Fibroblast of skin of right quadriceps (primary cell): ENCODE measurements at places on chromosomes 7 and 10.

- DNase-seq, result no peak
These were observed 9.7 kb upstream of the ANK3 start for GRCh38 chr10:60399328-60399727.

- no peak for DNase-seq
These were observed 22.9 kb downstream of the ACTR1A start for GRCh38 chr10:102479651-102480050.

- peak; percentile 41 for DNase-seq
These were observed 45.8 kb upstream of the SRRM3 start for GRCh38 chr7:76155938-76156337.

- peak; percentile 28 for DNase-seq
These were observed 36.3 kb upstream of the CDK6 start for GRCh38 chr7:92872701-92873100.

DNA sequence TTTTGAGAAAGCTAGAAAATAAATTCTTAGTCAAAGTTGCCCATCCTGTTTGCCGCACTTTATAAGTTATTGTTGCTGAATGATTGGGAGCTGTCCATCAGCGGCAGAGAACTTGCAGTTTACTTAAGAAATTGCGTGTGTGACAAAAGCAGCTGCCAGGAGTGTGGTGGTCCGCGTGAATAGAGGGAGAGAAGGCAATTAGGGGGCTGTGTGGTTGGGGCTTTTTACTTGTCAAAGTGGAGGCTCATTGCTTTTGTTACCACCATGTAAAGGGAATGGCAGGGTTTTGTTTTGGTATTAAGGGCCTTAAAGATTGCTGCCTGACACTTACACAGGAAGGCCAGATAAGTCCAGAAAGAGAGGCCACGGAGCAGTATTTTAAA lies 177.8 kb downstream of the TCF7L2 start:
- no peak for DNase-seq

DNA sequence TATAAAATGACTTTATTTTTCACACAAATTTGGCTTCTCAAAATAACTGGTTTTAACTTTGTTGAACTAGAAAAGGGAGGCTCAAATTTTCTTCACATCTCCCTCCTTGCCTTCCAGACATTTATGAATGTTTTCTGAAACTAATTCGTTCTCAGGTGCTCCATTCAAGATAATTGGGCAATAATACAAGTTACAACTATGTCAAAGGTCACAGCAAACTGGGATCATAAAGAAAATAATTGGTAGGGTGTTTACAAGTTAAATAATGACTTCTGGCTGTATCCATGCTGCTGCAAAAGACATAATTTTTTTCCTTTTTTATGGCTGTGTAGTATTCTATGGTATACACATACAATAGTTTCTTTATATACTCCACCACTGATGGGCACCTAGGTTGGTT lies 75.3 kb downstream of the MINPP1 start:
- DNase-seq, result no peak

- no peak for DNase-seq
These were observed 175.0 kb upstream of the CHRM2 start for GRCh38 chr7:136693166-136694119.

DNA sequence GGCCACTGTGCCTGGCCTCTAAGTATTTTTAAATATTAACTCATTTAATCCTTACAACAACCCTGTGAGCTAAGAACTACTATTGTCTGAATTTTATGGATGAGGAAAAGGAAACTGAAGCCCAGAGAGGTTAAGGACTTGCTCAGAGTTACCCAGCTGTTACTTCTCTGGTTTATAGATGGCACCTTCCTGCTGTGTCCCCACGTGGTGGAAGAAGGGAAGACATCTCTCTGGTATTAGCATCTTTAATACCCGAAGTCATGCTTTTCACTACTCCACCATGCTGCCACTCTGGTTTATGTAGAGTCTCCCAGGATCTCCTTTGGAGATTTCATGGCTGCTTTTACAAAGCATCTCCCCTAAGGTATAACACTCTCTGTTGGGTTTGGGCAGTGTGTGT lies 105.5 kb upstream of the MKLN1 start:
- DNase-seq, result no peak

GRCh38 chr10:29403208-29403607 lies 114.3 kb downstream of the LYZL1 start:
- no peak for DNase-seq

DNA sequence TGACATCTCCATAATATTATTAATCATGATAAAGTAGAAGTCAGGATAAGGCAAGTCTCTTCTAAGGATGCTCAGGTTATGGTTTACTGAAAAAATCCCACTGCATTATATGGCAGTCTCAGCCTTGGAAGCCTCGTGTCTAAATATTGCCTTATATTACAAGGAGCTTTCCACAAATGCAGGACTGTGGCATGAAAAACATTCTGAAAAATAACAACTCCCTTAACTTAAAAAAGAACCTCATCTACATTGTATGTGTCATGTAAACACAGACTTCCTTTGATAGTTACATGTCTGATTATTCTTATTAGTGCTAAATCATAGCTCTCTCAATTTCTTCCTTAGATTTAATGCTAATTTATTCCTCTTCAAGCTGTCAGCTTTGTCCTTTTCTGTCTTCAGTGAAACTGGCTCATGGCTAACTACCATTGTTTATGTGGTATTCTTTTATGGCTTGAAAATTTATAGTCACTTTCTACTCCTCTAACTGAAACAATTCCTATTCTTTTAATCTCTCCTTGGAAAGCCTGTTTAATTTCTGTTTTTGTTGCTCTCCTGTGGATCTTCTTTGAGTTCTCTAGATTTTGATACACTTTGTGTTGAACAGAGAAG lies 156.1 kb downstream of the KIF20B start:
- no peak for DNase-seq

- no peak for DNase-seq
These were observed 18.4 kb upstream of the BET1 start for GRCh38 chr7:94022550-94022949.

DNA sequence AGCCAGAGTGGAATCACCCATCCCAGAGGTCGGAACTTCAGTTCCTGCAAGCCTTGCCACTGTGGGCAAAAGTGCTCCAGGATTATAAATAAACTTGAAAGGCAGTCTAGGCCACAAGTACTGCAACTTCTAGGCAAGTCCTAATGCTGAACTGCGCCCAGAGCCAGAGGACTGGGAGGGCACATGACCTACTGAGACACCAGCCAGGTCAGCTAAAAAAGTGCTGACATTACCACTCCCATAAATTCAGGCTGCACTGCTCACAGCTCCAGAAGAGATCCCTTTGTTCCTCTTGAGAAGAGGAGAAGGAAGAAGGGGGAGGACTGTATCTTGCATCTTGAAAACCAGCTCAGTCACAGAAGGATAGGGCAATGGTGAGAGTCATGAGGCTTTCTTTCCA lies 1084.1 kb upstream of the PHF14 start:
- DNase-seq, result no peak

GRCh38 chr7:90568213-90568612 lies 27.9 kb upstream of the CDK14 start:
- DNase-seq, result no peak

- no peak for DNase-seq
These were observed 63.4 kb downstream of the RNF32 start for GRCh38 chr7:156703773-156704482.

- DNase-seq, result no peak
These were observed 42.1 kb downstream of the ARHGAP21 start for GRCh38 chr10:24681572-24682088.

DNA sequence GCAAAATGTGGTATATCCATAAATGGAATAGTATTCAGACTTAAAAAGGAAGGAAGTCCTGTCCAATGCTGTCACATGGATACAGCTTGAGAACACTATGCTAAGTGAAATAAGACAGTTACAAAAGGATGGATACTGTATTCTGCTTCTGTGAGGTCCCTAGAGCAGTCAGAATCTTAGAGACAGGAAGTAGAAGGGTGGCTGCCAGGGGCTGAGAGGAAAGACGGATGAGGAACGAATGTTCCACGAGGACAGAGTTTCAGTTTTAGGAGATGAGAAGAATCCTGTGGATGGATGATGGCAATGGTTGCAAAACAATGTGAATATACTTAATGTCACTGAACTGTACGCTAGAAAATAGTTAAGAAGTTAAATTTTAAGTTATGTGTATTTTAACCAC lies 3.8 kb downstream of the PRKCQ start:
- no peak for DNase-seq

DNA sequence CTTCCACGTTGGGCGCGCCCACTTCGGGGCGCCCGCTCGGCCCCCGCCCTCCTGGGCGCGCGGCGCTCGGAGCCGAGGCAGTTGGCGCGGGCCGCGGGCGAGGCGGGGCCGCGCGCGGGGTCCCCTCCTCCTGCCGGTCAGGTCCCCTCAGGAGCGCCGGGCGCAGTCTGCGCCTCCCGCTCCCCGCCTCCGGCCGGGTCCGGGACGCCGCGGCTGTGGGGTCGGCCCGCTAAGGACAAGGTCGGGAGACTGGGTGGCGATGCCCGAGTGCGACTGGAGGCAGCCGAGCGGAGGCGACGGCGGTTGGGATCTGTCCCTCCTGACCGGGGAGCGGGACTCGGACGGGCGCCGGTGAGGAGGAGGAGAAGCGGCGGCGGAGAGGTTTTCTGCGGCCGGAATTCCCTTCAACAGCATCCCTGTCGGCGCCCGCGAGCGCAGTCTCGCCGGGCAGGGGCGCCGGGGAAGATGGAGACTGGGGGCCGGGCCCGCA lies at the start of gene ATRNL1:
TSS of gene ATRNL1 (plus strand) at position 80 of the 490 bp plus-strand sequence. CDS start at position 466, 386 bp downstream.
- peak; percentile 22 for DNase-seq

GRCh38 chr10:96236090-96236478 lies 35.3 kb downstream of the BLNK start:
- no peak for DNase-seq

- no peak for DNase-seq
These were observed 10.7 kb upstream of the NT5C3A start for GRCh38 chr7:33073243-33073642.

GRCh38 chr7:88223265-88223664 lies 3.4 kb upstream of the SRI start:
- no peak for DNase-seq

GRCh38 chr7:78747592-78747991 lies 705.9 kb downstream of the MAGI2 start:
- no peak for DNase-seq

DNA sequence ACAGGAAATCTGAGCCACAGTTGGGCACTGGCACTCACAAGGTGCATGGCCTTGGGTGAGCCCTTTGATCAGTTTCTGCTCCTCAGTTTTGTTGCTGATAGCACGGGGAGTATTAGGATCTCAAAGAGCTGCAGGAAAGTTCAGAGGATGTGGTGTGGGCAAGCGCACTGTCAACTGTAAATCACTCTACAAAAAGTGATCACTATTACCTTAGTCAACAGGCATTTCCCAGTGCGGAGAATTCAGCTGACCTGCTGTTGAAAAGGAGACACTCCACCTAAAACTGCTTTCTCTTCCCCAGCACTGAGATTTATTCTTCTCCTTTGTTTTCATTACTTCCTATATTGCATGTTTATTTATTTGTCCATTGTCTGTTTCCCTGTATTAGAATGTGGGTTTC lies 331.0 kb downstream of the PRPF18 start:
- no peak for DNase-seq

DNA sequence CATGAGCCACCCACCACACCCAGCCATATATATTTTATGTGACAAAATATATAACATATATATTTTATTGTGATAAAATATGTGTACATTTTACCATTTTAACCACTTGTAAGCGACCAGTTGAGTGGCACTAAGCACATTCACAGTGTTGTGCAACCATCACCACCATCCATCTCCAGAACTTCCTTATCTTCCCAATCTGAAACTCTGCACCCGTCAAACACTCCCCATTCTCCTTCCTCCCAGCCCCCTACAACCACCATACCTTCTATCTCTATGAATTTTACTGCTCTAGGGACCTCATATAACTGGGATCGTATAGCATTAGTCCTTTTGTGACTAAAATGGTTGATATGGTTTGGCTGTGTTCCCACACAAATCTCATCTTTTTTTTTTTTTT lies 20.8 kb upstream of the CYTH3 start:
- no peak for DNase-seq

GRCh38 chr7:139635526-139636302 lies 112.2 kb downstream of the CLEC2L start:
- no peak for DNase-seq

- peak; percentile 91 for DNase-seq
These were observed 64.6 kb downstream of the CUX1 start for GRCh38 chr7:101882005-101882421.

DNA sequence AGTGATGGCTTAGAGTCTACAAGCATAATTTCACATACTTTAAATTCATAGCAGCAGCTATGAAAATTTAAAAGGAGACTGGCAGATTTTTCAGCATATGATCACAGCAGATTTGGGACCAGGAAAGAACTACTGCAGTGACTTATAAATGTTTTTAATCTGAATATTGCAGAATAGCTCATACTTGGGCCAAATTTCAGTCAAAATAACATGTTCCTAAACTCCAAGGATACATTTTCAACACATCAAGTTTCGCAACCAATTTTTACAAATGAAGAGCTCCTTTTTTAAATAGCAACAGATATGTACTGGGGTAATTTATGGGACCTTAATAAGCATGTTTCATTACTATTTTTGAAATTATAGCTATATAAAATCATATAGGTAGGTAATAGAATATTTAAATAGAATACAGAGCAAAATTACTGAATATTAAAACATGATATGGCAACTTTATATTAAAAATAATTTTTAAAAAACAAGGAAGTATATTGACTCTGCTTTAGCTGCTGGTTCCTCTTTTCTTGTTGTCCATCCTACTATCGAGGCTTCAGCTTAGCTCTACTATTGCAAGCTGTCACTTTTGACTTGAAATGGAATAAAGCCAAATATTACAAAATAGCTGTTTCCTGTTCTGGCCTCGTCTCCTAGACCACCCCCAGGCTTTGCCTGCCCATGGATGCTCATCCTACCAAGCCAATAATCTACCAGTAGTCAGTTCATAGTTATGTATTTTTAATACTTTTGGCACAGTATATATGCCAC lies 123.1 kb downstream of the NRBF2 start:
- DNase-seq, result peak; percentile 21

GRCh38 chr7:39271402-39271801 lies 293.7 kb downstream of the POU6F2 start:
- DNase-seq, result peak; percentile 38

GRCh38 chr7:25611196-25611595 lies 382.9 kb upstream of the NPVF start:
- DNase-seq, result peak; percentile 13

GRCh38 chr10:101901340-101901739 lies 57.7 kb upstream of the KCNIP2 start:
- no peak for DNase-seq

DNA sequence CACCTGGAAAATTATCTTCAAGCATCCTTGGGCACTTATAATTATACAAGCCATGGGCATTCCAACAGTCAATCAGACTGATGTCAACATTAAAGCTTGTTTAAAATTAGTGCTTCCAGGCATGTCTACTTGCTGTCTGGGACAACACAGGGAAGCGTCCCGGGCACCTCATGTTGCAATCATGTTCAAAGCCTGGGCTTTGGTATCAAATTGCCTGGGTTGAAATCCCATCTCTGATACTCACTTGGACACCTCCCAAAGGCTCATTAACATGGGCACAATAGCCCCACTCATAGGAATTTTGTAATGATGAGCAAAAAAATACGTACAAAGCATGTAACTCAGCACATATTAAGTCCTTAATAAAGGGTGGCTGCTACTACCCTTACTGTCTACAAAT lies 14.4 kb downstream of the AIFM2 start:
- DNase-seq, result no peak
